WERI-Rb-1 (cell line): ENCODE measurements at places on chromosomes 7 and 10.

DNA sequence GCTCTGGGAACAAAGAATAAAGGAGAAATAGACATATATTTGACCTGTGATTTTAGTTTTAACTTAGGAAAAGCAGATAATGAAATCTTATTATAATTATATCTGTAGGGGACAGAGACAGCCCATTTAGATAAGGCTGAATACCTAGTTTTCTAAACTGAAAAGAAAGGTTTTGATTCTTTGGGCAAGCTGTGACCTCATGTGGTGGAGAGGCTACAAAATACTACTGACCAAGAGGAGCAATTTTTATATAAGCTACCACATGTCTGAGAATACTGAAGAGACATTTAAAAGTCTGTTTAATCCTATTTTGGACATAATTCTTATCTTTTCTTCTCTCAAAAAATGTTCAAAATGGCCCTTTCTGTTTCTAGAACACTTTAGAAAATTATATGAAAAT lies 271.0 kb downstream of the MTERF1 start:
- no peak for DNase-seq

DNA sequence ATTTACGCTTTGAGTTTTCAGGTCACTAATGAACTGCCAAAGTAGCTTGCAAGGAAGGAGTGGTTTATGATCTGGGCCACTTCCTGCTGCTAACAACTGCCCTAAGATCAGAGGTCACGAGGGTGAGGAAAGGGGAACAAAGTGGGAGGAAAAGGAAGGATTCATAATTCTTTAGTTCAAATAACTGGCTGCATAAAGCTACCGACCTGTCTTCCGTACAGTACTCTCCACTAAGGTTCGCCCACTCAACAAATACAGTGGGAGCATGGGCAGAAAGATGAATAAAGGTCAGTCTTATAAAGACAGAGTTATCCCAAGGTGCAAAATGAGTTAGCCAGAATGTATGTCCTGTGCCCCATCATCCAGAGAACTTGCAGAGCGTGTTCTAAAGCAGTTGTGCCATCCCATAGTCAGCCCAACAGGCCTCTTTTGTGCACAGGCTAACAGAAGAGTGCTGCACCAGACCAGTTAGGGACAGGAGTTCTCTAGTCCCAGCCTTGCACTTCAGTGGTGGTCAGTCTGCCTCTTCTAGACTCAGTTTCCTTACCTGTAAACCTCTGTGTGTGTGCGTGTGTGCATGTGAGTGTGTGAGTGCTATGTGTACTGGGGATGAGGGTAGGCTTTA lies 65.9 kb downstream of the CREB3L2 start:
- no peak for DNase-seq

GRCh38 chr7:69192134-69192533 lies 406.1 kb upstream of the AUTS2 start:
- DNase-seq: no peak

DNA sequence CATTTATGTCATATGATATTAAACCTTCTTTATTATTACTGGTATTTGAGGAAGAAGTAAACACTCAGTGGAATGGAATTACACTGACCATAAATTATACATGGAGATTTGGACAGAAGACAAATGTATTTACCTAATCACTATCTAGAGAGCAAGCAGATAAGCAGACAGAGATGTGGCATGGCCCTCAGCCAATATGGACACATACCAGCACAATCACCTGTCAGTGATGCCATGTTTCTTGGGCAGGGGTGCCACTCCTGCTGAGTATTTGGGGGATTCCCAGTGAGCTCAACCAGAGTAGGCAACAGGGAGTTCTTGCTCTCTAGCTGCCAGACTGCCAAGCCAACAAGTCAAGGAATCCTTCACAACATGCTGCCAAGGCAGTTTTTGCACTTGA lies 866.3 kb upstream of the LRRN3 start:
- no peak for DNase-seq

DNA sequence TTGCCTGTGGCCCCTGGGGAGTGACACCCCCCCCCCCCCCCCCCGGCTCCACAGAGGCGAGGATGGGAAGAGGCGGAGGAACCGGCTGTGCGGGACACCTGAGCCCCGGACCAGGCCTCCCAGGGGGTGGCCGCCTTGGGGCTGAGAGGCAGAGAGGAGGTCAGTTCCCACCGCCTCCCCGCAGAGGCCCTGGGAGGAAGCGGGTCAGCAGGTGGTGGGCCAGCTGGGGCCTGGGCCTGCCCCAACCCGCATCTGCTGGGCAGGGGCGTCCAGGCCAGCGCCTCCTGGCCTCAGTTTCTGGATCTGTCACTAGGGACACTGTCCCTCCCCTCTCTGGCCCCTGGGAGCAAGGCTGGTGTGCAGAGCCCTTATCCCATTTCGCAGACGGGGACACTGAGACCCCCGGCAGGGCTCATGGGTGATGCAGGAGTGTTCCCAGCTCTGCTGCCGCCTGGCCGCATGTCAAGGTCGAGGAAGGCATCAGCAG lies 14.6 kb upstream of the LFNG start:
- DNase-seq: no peak

DNA sequence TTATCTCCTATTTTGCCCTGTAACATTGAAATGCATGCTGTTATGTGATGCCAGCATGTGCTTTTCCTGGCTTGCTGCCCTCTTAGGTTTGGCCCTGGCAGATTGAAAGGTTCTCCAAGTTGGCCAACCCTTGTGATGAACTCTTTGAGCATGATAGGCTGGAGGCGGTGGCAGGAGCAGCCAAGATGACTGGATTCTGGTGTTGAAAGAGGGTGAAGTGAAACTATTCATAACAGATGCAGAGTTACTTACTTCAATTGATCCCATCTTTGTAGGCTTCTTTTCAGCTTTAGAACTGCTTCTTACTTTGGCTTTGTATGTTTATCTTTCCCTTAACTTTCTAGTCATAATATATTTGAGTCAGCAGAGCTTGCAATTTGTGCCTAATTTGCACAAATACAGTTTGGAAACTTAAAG lies 57.6 kb downstream of the BICC1 start:
- DNase-seq: no peak

GRCh38 chr7:106870983-106871410 lies 5.9 kb downstream of the PIK3CG start:
- DNase-seq: no peak

DNA sequence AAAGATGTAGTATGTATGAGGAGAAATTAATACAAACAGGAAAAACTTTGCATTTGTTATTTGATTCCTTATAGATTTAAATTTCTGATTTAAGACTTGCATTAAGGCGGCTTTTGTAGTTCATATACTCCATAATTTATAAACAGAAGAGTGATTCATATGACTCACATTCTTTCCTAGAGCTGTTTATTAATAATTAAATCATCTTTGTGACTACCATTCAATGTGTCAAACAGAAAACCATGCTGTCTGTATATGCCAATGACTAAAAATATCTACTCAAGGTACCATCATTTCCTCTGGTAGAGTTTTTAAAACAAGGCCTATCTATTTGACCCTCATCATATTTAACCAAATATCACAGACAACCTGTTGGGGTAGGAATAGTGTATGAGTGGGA lies 501.7 kb downstream of the PARD3 start:
- no peak for DNase-seq
